CD4-positive, alpha-beta T cell treated with Interleukin-6 at 100 ng/mL for 8 hours (primary cell): ENCODE measurements at places on chromosomes 3 and 15.

DNA sequence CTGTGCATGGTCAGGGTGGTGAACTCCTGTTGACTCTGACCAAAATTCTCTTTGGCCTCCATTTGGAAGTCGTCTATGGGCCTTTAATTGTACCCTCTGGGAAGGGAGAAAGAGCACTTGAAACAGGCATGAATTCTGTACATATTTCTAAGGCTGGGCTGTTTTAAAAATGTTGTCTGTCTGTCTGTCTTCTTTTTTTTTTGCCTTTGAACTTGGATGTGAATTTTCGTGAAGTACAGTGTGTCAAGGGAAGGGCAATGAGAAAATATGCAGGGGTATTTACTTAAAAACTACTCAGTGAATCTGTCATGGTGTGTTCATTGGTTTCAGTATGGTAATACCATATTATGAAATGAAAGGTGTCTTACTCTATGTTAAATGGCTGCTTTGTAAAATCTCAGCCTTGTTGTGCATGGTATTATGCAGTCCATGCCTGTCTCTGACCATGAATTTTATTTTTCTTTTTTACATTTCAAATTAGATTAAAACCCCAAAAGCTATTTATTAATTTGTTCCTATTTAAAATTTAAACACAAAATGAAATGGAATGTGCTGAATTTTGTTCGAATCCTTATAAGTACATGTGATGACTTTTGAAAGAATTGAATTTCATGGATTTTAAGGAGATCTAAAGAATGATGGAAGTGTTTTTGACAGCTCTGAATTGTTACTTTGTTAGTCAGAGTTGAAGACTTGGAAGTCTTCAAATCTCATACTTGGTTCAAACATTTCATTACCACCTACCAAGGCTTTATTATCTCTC, 51.1 kb downstream of the RARB start:
- no peak for DNase-seq

DNA sequence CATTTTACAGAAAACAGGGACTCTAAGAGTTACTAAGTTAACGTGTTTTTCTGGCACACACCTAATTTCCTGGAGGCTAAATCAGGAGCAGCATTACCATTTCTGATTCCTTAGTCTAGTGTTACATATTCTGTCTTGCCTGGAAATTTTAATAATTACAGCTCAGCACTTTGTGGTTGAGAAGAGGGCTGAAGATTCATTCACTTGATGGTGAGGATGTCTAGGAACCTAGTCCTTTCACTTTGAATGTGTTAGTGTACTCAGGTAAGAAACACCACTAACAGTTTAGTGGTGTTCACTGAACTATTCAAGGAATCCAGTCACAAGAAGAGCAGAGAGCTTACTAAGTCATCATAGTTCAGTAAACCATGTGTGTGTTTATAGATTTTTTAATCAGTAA, 102.8 kb downstream of the STT3B start:
- DNase-seq = no peak

DNA sequence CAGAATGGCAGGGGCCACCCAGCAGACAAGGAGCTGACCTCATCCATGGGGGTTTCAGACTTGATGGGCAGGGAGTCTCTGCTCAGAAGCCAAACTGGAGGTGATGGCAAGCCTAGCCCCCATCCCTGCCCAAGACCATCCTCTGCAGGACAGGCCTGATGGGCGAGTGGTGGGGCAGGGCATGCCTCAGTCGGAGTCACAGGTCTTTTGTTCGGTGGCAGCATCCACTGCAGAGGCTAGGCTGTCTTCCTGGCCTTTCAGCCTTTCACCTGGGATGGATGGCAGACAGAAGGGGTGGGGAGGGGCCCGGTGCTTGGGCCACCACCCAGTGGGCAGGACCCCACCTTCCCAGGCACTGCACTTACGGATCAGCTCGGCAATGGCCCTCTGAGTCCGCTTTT, 44.4 kb downstream of the PTH1R start:
- DNase-seq = no peak

- DNase-seq = peak; percentile 34
Observed at GRCh38 chr15:50883903-50884302, 24.6 kb upstream of the AP4E1 start.

DNA sequence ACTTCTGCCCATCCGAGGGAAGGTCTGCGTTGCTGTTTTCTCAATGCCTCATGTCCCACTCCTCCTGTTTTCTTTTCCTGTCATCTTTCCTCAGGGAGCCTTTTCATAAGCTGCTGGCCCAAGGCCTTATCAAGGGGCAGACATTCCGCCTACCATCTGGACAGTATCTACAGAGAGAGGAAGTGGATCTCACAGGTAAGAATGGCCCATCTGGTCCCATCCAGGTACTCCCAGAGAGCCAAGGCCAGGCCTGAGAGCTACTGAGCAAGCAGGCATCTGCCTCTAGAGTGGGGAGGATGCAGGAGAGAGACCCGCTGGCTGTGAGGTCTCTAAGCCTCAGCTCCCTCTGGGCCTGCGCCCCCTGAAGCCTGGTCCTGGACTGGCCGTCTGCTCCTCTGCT, 81.5 kb upstream of the LIMD1 start:
- no peak for DNase-seq

DNA sequence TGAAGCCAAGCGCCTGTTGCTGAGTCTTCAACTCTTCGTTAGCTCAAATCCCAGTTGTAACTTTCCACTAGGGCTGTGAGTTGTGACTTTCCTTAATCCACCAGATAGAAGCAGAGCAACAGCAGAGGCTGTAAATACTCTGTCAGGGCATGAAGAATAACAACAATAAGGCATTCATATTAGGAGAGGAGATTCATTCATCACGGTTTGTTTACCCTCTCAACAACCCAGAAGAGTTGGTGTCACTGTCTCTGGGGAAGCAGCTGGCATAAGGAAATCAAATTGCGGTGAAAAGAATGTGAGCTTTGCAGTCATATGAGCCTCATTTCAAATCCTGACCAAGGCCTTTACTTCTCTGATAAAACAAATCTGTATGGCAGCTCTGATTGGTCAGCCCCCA, 184.8 kb downstream of the SHQ1 start:
- DNase-seq = no peak

DNA sequence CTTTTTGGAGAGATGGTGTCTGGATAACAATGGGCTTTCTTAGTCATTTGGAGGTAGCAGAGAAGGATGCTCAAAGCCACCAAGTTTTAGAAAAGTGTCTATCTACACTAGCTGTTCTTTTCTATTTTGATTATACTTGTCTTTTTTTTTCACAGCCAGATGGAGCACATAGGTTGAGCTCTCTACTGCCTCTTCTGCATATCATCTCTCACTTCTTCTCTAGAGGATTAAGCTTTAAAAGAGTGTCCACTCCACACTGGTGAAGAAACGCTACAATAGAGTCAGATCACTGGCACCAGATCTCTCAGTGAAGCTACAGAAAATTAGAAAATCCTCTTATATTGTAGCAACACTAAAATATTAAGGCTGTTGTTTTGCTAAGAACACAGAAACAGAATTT, 145.3 kb upstream of the MBNL1 start:
- DNase-seq = no peak

DNA sequence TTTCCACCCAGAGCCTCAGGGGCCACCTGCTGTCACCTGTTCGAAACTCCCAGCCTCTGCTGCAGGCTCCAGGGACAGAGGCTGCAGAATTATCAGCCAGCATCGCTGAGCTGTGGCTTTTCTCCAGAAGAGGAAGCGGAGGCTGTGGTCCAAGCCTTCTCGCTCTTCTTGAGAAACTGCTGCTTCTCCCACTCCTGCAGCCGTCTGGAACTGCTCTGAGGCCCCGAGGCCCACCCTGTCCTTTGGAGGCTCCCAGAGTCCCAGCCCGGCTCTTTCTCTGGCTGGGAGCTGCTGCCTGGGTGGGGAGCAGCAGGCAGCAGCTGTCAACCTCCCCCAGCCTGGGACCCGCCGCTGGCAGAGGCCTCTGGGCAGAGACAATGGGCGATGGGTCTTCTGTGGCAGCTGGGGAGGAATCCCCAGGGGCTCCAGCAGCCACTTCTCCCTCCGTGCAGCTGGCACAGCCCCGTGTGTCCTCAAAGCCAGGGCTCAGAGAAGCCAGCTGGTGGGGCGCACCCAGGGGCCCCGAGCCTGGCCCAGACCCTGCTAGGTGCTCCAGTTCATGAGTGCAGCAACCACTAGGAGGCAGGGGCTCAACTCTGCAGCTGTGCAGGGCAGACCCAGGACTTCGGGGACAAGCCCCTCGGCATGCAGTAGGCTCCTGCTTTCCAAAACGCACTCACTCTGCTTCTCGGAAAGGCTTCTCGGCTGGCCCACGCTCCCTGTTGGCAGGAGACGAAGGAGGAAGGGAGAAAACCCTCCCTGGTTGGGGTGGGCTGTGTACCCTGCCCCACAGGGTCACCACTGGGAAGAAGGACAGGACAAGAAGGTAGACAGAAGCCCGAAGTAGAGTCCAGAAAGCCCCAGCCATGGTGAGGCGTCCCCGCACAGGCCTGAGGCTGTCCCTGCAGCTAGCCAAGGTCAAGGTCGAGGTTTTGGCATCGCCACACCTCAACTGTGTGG, 49.9 kb upstream of the FURIN start:
- peak; percentile 20 for DNase-seq

GRCh38 chr3:125589547-125590122, 5.7 kb downstream of the OSBPL11 start:
- DNase-seq = no peak

- DNase-seq = no peak
Observed at GRCh38 chr3:119625451-119626153, 27.9 kb downstream of the PLA1A start.

- no peak for DNase-seq
Observed at GRCh38 chr3:107221856-107222255, 155.4 kb upstream of the CCDC54 start.

DNA sequence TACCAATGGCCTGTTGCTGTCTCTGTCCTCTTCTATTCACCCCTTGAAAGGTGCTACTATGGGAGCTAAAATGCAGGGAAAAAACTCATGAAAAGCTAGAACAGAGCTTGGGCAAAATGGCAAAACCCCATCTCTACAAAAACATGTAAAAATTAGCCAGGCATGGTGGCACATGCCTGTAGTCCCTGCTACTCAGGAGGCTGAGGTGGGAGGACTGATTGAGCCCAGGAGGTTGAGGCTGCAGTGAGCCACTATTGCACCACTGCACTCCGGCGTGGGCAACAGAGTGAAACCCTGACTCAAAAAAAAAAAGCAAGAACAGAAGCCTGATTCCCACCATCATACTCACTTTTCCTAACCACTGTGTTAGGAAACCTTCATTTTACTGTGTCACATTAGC, 1.9 kb downstream of the MAP4 start:
- no peak for DNase-seq

- DNase-seq = no peak
Observed at GRCh38 chr3:56688191-56688590, 5.1 kb upstream of the TASOR start.

DNA sequence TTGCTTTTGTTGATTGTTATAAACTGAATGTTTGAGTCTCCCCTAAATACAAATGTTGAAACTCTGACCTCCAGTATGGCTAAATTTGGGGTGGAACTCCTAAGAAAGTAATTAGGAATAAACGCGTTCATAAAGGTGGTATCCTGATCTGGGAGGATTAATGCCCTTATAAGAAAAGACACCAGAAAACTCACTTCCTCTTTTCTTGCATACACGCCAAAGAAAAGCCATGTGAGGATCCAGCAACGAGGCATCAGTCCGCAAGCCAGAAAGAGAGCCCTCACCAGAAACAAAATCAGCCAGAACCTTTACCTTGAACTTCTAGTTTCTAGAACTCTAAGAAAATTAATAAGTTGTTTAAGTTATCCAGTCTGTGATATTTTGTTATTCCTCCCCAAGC, 37.4 kb upstream of the AZI2 start:
- DNase-seq = no peak

DNA sequence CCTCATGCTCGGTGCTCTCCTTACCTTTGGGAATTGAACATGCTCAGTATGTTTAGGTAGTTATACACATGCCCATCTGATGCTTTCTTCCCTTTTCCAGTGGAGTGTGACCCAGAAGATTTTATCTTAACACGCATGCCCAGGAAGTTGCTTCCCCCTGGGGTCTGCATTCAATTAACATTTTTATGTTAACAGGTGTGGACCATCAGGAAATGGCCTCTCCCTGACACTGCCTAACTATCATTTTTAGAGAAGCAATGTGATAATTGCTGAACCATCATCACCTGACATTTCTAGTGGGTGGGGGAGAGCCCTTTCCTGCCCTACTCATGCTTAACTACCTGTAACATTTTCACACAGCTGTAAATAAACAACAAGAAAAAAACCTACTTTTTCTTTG, 55.1 kb upstream of the TGFBR2 start:
- no peak for DNase-seq

DNA sequence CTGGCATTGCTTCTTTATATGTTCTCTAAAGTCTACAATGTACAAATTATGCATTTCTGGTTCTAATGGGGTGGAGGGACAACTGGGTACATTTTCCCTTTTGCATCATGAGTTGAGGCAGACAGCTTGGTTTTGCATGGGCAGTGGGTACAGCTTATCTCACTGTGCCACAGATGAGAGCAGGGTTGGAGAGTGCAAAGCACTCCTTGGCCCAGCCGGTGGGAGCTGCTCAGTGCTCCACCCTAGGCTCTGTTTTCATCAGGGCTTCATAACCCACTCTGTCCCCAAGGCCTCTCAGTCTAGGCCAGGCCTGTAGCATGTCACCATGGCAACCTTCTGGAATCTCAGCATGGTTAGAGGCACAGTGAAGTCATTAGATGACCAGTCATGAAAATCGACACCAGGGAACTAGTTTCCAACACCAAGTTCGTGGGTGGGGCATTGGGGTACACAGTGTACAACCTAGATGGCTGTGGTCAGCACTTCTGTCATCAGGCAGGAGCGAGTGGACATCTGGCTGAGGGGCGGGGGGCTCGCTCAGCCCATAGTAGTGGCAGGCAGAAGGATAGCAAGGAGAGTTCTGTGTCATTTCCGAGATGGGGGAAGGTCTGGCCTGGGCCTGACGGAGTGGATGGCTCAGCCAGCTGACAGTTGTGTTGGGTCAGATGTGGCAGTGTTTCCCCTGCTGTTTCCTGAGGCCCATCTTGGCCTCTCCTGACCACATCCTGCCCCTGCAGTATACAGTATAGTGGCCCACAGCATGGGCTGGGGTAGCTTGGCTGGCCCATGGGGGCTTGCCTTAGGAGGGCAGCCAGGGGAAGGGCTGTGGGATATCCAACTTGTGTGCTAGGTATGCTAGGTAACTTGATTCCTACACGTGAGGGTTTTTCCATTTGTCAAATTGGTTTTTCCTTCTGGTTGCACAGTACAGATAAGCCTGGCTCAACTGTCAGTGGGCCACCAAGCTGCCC, 75.7 kb upstream of the PRR23C start:
- DNase-seq = no peak

GRCh38 chr3:195203606-195204005, 67.4 kb downstream of the XXYLT1 start:
- DNase-seq = no peak
